RCC 7860 (cell line): ENCODE measurements at places on chromosomes 3 and 15.

DNA sequence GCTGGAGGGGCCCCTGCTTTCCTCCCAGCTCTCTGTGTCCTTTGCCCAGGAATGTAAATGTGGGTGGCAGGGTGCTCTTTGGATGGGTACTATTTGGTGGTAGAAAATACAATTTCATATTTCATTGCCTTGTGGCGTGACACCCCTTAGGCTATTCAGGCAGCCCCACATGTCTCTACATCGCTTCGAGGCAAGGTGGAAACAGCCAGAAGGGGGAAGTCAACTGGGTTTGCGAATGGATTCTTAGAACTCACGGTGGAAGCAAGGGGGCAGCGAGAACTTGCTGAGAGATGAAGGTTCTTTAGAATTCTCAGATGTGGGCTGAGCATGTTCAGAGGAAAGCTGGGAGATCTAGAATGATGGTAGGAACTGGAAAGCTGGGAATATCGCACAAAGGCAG, 25.3 kb downstream of the PLA2G4D start:
- DNase-seq = no peak

GRCh38 chr15:49962044-49962602, 156.9 kb downstream of the ATP8B4 start:
- no peak for DNase-seq

DNA sequence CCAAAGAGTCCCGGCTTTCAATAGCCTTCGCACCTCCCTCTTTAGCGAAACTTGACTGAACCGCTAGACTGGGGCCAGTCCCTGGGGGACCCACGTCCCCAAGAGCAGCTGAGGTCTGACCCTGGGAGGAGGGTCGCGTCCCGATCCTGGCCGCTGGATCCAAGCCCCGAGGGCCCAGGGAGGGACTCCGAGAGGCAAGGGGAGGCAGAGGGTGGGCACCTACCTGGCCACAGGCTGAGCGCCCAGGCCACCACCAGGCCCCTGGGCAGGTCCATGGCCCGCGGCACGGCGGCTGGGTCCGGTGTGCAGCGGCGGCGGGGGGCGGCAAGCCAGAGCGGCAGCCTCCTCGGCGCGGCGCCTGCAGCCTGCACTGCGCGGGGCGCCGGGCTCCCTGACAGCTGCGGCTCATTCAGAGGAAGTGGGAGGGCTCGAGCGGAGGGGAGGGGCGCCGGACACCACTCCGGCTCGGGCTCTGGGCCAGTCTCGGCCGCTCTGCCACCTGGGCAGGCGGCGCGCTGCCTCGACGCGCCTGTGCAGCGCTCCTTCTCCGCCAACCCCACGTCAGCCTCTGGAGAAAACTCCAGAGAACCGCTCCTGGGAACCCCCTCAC, at the start of gene ITGA11:
TSS of gene ITGA11 (minus strand) at position 372 of the 610 bp plus-strand sequence. CDS start at position 275, 97 bp downstream.
- no peak for DNase-seq

- no peak for DNase-seq
Observed at GRCh38 chr3:148914936-148915690, 50.0 kb downstream of the CPA3 start.

- DNase-seq = no peak
Observed at GRCh38 chr3:193530231-193531165, 24.2 kb downstream of the ATP13A4 start.

DNA sequence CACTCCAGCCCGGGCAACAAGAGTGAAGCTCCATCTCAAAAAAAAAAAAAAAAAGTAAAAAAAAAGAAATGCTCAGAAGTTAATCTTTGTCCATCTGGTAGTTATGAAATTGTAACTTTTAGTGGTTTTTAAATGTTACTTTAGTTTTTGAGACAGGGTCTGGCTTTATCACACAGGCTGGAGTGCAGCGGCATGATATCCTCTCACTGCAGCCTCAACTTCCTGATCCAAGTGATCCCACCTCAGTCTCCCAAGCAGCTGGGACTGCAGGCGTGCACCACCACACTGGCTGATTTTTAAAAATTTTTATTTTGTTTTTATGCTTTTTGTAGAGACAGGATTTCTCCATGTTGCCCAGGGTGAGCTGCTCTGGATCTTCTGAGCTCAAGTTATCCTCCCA, 1.3 kb downstream of the RNU5B-1 start:
- peak; percentile 46 for DNase-seq

GRCh38 chr3:45929042-45929679, 14.1 kb upstream of the CXCR6 start:
- peak; percentile 15 for DNase-seq

DNA sequence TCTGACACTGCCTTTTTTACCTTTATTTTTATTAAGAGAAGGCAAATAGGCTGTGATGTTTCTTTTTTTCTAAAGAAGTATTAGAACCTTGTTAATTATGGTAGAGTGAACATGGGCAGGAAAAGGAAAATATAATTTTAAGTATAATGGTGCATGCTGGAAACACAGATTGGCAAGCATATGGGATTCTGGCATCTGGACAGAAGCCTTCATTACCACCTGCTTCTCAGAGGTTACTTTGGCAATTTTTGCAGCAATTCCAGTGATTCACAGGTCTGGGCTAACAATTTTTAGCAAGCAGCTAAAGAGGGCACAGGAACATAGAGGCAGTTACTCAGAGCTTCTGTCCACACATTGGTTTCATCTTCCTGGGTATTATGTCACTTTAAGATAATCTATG, 258.3 kb downstream of the DIPK2A start:
- no peak for DNase-seq

GRCh38 chr15:64247906-64248541, 85.2 kb upstream of the PPIB start:
- peak; percentile 91 for DNase-seq

- DNase-seq = no peak
Observed at GRCh38 chr3:104696470-104696869, 670.2 kb upstream of the ALCAM start.

DNA sequence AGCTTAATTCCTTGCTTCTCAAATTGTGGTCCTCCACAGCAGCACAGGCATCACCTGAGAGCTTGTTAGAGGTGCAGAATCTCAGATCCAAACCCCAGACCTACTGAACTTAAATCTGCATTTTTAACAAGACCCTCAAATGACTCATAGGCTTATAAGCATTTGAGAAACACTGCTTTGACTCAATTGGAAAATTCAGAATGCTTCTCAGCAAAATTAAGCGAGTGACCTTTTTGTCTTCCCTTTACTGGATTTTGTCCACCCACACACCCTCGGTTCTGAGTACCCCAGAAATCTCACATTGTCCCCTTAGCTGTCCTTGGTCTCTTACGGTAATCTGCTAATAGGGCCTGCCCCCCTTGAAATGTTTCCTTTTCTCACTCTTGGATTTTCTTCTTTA, 17.9 kb downstream of the CD80 start:
- DNase-seq = no peak
